ENCODE measurements at places on chromosomes 5 and 9.
A peak's percentile ranks its signal among the peaks of the same experiment; 100 is the strongest.

DNA sequence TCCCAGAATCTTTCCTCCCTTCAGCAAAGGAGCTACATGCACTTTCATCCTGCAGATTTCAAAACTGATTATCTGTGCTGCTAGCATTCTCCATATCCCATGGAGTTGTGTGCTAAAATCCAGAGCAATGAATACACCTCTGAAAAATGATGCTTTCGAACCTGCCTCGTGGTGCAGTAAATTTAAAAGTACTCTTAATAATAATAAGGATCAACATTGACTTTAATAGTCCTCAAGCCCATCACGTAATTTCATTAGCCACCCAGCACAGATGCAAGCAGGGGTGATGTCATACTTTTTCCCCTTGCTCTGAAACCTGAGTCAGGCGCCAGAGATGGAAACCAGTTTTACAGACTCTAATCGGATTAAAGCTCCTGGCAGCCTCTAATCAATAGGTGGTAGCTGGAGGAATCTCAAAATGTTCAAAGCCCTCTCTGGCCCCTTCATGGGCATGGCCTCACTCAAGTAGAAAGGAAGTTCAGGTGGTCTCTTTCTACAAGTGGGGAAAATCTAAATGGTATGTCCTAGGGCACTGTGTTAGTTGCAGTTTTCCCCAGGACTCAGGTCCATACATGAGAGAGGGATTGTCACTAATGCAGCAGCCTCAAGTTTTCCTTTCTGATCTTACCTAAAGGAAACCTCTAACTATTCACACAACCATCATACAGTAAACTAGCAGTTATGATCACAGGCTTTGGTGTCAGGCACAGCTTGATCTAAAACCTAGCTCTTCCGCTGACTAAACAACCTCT, 221.6 kb upstream of the SLC30A5 start:
- DNase-seq, result no peak

GRCh38 chr5:139236479-139236878, 38.3 kb upstream of the SIL1 start:
- DNase-seq, result no peak

- no peak for DNase-seq
Measured at GRCh38 chr5:145776886-145777285, 58.3 kb downstream of the PRELID2 start.

- DNase-seq, result no peak
Measured at GRCh38 chr5:134578578-134579283, 53.3 kb downstream of the JADE2 start.

DNA sequence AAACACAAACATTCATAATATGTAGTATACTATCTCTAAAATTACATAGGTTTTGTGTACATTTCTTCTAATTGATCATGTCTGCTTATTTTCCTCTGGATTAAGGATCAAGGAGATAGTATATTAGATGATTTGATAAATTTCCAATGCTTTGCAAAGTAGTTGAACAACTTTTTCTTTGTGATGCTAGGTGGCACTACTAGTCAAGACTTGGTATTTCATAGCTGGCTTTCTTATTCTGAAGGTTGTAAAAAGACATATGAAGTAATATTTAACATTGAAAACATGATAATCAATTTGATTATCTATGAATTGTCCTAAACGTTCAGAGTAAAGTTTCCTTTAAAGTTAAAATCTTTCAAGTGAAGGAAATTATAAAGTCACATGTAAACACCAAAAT, 106.1 kb upstream of the FGF10 start:
- no peak for DNase-seq

DNA sequence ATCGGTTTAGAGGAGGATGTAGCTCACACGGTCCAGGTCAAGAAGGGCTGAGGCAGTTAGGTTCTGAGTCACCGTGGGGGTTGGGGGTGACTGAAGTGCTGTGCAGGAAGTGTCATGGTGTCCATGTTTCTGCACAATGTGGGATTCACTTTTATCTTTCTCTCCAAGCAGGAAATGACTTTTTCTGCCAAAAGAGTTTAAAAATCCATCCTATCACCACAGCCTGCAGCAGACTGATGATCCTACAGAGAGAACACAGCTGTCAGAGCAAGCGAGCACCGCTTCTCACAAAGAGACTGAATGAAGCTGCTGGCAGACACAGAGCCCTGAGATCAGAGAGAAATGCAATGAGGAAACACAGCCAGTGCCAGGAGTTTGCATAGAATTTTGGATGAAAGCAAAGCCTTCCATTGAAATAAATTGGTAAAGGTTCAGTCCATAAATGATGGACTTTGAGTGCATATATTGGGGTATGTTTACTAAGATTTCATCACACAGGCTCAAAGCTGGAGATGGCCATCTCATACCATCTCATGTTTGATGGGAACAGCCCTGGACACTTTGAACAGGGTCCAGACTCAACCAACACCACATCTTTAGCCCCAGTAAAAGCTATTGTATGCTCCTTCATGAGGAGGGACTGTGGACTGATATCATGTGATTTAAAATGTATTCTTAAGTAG, 213.9 kb upstream of the FBXL7 start:
- DNase-seq, result no peak

GRCh38 chr5:53397845-53398244, 82.6 kb upstream of the FST start:
- DNase-seq, result no peak

- DNase-seq, result no peak
Measured at GRCh38 chr9:125038166-125038565, 97.3 kb upstream of the GOLGA1 start.

- DNase-seq, result no peak
Measured at GRCh38 chr5:125038477-125038876, 292.0 kb upstream of the ZNF608 start.

DNA sequence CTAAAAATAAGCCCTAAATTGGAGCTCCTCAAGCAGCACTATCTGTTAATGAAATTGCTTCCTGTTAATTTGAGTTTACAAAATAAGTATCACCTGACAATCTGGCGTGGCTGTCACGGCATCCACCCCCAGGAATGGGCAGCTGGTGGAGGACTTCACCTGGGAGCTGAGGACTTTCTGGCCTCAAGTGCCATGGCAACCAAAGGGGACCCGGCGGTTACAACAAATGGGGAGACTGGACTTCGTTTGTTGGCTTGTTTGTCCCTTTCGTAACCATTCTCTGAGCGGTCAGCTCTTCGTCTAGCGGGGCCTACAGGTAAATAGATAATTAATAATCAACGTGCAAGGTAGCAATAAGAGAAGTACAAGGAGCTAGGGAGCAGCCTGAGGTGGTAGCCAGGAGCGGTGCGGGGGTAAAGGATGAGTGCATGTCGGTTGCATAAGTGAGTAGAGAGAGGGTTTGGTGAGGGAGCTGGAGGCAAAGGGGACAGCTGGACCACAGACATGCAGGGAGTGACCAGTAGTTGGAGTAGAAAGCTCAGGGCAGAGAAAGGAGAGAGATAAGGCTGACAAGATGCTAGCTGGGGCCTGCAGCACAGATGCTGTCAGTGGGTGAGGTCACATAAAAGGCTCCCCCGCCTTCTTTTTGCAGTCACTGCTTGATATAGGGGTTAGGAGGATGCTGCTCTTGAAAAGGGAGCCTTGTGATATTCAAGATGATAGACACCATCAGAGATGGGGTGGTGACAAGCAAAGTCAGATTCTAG, 62.5 kb downstream of the HSPA4 start:
- no peak for DNase-seq

GRCh38 chr9:71487061-71487460, 281.3 kb downstream of the CEMIP2 start:
- DNase-seq, result no peak

GRCh38 chr5:131381777-131382176, 117.9 kb downstream of the CDC42SE2 start:
- DNase-seq, result no peak

DNA sequence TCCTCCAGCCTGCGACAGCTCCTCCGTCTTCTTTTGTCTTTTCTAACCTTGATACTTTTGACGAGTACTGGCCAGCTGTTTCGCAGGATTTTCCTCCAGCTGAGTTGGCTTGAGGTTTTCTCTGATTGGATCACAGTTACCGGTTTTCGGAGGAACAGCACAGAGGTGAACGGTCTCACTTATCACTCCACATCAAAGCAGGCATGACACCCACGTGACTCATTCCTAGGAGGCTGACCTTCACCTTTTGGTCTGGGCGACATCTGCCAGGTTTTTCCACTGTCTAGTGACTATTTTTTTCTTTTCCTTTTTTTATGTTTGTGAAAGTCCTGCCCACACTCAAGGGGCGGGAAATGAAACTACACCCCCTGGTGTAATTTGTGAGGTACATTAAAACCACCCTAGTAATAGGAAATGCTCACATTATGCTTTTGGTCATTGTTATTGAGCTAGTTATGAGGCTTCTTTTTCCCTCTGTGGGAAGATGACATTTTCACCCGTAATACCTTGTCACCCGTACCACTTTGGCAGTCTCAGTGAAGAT, 319.2 kb downstream of the GADD45G start:
- DNase-seq, result peak; percentile 66

GRCh38 chr5:120545007-120545406, 80.9 kb downstream of the PRR16 start:
- no peak for DNase-seq

DNA sequence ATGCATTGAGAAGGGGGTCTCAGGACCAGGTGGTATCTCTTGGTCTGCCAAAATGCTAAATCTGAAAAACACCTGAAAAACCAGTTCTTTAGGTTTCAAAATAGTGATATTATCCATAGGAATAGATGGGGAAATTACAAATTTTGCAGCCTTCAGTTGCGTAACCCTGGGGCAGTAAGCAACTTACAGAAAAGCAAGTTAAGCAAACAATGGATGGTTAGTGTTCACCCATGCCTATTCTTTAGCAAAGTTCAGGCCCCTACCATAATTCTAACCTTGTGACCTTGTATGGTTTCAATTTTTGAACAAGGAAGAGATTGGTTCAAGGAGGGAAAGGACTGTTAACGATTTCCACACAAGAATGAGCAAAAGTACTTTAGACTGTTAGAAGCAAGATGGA, 24.5 kb downstream of the GLRX start:
- DNase-seq, result no peak

DNA sequence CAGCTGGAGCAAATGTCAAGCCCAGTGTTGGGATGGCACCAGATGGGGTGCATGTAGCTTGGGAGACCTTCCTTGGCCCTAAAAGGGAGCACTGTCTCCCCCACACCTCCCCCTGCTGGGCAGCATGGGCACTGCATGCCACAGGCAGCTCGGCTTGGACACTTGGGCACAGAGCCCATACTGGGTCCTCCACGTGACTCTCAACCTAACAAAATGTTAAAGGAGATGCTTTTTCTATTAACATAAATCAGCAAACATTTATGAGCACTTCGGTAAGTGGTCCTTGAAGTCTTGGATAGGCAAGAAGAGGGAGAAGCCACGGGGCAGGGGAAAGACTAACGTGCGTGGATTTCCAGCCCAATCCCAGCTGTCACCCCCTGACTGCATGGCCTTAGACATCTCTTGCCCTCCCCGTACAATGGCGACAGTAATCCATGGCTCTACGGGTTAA, 23.9 kb upstream of the MAPK9 start:
- peak; percentile 47 for DNase-seq

DNA sequence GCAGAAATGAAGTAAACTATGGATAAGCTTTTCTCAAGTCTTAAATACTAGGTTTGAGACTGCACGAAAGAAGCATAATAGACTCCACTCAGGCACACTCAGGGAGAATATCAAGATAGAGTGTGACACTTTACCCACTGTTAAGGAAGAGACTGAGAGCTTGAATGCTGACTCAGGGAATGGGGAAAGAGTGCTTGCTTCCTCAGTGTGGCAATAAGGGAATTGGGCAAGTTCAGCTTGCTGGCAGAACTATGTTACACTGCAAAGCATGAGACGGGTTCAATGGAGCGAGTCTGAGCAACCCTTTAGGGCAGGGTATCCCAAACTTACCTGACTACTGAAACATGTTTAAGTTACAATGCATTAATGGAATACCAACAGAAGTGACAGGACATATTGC, 237.7 kb upstream of the MEF2C start:
- no peak for DNase-seq

DNA sequence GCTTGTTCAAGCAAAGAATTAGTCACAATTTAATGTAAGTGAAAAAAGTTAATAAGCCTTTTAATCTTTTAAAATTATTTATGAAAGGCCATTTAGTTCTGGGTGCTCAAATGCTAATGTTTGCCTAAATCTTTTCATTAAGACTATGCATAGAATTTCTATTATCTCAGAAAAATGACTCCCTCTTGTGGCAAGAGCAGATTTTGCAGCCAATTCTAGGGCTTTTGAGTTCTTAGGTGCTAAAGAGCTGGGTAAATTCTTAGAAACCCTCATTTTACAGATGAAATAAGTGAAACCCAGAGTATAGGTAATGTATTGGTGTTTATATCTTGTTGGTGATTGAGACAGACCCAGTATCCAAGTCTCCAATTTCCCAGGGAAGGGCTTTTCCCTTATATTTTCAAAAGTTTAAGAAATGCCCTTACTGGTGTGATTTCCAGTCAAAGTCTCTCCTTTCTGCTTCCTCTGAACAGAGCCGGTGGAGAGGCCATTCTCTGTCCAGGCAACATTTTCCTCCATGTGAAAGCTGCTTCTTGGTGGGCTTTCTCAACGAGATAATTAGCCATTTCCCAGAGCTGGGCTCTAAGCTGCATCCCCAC, 24.1 kb upstream of the PCSK5 start:
- no peak for DNase-seq

GRCh38 chr5:128349044-128349858, 188.8 kb downstream of the FBN2 start:
- DNase-seq, result no peak

DNA sequence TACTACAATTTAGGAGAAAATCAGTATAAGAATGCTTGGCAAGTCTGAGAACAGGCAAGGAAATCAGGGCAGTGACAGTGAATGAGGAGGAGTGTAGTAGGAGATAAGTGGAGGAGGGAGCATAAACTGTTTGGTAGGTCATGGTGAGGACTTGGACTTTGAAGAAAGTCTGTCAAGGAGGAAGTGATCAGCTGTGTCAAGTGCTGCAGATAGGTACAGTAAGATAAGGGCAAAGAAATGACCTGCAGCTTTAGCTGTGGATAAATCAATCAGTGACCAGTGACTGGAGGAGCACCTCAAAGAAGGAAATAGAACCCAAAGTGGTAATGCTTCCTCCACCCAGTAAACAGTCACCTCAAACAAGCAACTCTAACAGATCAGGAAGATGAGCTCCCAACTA, 106.3 kb downstream of the RAPGEF6 start:
- no peak for DNase-seq

DNA sequence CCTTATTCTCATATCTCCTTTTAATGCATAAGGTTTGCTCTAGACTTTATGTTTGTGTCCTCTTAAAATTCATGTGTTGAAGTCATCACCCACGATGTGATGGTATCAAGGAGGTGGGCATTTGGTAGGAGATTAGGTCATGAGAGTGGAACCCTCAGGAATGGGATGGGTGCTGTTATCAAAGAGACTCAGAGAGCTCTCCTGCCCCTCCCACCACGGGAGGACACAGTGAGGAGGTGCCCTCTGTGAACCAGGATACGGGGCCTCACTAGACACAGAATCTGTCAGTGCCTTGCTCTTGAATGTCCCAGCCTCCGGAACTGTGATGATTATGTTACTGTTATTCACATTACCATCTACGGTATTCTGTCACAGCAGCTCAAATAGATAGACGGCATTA, 359.0 kb downstream of the IRX1 start:
- no peak for DNase-seq

DNA sequence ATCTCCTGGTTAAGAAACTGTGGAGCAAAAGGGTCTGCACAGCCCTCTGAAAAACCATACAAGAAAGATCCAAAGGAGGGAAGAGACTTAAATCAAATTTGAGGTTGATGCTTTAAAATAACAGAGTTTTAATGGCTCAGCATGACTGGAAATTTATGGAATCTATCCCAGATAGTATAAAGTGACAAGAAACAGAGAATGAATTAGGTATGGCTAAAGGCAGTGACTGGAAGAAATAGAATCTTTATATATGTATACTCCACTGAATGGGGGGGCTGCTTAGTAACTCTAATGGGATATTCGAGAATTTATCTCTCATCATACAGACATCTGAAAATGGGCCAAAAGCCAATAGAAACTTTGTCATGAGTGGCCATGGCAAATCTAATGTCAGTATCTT, 17.6 kb upstream of the MOCS2 start:
- DNase-seq, result no peak
